ENCODE measurements at places on chromosomes 2 and 18.

DNA sequence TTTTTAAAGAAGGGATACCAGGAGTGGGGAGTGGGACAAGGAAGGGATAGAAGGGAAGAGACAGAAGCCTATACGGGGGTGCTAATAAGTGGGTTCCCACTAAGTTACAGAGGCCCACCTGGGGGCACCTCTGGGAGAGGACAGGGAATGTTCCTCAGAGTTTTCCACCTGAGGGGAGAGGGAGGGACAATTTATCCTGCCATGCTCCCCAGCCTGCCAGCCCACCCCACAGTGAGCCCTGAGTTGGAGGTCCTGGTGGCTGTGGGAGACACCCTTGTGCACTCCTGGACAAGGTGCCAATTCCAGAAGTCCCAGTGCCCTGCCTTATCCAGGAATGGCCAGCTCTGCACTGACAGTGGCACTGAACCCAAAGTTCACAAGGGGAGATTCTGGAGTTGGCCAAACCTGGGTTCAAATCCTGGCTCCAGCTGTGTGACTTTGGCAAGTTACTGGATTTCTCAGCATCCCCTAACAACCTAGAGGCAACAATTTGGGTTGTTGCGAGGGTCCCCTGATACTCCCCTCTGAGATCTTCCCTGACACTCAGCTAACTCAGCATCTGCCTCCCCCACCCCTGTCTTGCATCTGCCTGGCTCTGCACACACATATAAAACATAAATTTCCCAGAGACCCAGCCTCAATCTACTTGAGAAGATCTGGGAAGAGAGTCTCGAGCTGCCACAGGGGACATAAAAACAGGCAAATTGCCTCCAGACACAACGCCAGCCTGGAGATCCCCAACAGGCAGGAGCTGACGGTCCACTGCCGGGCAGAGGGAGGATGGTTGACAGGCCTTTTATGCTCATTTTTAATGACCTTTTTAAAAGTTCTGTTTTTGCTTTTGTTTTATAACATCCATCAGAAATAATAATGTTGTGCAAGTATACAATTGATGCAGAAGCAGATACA lies 98.7 kb upstream of the ST3GAL5 start:
- DNase-seq: no peak

- no peak for DNase-seq
Observed at GRCh38 chr2:105437708-105438103, 38.9 kb upstream of the FHL2 start.

DNA sequence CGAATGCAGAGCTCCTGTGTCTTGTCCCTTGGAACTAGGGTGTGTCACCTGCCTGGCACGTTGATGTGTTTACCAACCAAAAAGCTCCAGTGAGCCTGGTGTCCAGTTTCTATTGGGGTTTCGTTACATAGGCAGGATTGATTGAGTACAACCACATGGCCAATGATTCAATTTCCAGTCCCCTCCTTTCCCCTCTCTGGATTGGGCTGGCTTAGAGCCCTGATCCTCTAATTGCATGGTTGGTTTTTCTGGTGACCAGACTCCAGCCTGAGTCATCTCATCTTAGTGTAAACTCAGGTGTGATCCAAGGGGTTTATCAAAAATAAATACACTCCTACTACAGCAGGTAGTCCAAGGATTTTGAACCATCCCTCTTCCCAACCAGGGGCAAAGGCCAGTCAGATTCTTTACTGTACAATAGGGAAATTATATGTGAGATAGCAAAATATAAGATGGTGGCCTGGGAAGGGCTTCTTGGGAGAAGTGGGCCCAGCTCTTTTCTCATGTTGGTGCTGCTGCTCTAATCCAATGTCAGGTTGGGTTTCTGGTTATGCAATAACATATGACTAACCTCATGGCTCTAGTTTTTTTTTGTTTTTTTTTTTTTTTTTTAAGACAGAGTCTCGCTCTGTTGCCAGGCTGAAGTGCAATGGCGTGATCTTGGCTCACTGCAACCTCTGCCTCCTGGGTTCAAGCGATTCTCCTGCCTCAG lies 64.7 kb upstream of the MGAT5 start:
- no peak for DNase-seq

GRCh38 chr2:36438449-36438977 lies 82.9 kb downstream of the CRIM1 start:
- no peak for DNase-seq

GRCh38 chr2:111665551-111666116 lies 218.4 kb downstream of the ANAPC1 start:
- DNase-seq: no peak

DNA sequence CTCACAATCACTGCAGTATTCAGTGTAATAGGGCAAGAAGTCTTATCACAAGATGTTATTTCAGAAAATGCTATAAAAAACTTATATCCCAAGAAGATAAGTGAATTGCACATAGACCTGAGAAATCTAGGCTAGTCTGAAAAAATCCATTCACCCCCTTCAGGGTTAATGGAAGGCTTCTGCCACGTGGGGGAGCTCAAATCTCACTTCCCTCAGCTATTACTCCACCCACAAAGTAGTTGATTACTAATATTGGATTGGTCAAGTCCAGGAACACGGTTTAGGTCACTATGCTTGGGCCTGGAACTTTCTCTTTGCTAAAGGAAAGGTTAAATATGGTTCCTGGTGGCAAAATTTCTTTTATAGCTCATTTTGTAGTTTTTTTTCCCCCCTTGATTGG lies 51.2 kb upstream of the ADAM23 start:
- no peak for DNase-seq

GRCh38 chr2:189521699-189522434 lies 58.7 kb downstream of the SLC40A1 start:
- no peak for DNase-seq

DNA sequence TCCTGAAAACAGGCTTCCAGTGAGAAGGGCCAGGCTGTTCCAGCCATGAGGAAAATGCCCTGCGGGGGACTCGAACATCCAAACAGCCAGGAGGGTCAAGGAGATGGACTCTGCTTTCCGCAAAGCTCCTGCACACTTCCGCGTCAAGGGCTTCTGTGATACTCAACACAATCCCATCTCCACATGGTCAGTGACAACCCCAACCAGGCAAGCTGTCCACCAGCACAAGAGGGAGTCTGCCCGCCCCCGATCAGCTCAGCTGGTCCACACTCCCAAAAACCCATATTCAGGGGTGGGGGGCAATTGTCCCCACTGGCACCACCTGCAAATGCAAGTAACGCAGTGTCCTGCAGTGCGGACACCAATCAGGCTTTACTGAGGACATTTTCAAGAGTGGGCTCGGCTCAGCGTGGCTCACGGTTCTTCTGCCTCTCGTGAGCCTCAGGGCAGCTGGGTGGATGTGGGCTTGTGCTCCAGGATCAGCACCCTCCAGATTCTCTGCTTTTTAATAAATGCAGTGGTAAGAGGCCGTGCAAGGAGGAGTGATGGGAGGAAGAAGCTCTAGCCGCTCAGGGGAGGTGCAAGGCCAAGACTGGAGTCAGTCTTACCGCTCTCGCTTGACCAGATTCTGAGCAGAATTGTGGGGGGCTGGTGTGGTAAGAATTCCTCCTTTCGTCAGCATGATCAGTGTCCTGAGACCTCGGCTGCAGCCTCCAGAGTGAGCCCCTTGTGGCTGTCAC lies 19.5 kb upstream of the CIDEA start:
- DNase-seq: no peak

DNA sequence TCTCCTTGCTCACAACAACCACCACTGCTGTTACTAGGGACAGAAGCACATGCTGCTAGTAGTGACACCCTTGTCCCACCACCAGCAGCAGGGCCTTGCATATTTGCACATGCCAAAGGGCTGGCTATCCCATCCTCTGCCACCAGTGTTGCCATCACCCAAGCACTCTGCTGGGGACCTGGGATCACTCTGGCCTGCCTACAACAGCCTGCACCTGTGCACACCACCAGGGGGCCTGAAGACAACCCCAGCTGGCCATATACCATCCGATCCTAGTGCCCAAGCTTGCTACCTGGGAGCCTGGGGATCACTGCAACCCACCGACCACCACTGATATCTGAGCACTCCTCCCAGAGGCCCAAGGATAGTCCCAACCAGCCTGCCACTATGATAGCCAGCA lies 99.9 kb upstream of the FANCL start:
- DNase-seq: no peak

DNA sequence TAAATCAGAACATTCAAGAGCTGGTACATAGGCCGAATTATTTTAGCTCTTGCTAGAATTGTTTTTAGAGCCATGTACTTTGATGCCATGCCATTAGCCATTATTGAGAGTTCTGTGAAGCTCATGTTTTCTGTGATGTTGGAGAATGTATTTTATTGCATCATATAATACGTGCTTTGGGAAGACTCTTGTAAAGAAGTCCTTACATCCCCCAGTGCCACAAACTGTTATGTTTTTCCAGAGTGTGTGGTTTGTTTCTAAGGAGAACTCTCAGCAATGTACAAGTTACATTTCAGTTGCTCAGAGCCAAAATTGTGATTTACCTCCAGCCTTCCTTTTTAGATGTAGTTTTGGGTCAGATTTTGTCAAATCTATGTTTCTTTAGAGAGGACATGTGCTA lies 148.6 kb downstream of the HAUS1 start:
- DNase-seq: no peak

GRCh38 chr18:43012951-43013350 lies 102.5 kb downstream of the RIT2 start:
- DNase-seq: no peak

DNA sequence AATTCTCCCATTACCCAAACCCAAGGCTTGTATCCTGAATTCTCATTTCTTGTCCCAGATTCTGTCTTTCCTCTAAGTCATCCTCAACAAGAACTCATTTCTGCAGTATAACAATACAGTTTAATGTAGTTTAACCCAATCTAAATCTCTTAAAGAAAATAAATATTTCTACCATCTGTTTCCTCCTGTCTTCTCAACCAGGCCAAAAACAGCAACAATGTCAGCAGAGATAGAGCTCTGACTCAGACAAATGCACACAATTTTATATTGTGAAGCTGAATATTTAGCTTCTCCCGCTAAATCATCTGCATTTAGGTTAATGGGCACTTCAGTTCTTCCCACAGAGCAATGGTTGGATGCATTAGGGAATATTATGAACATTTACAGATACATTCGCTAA lies 35.7 kb upstream of the KYNU start:
- no peak for DNase-seq

DNA sequence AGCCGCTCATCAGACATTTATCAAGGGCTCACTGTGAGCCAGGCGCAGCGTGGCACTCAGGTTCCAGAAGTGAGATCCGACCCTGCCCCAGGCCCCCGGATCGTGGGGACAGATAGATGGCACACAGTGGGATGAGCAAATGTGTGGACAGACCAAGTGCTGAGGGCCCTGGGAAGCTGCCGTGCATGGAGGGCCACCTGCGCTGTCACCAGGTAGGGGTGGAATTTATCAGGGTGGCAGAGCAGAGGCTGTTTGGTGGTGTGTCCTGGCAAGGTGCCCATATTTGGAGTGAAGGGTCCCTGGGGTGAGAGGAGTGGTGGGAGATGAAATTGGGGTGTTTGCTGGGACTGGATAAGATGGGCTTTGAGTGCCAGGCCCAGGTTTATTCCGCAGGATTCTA lies 92.8 kb upstream of the HS6ST1 start:
- no peak for DNase-seq

- DNase-seq: no peak
Observed at GRCh38 chr2:65437392-65438135, 5.2 kb upstream of the SPRED2 start.

DNA sequence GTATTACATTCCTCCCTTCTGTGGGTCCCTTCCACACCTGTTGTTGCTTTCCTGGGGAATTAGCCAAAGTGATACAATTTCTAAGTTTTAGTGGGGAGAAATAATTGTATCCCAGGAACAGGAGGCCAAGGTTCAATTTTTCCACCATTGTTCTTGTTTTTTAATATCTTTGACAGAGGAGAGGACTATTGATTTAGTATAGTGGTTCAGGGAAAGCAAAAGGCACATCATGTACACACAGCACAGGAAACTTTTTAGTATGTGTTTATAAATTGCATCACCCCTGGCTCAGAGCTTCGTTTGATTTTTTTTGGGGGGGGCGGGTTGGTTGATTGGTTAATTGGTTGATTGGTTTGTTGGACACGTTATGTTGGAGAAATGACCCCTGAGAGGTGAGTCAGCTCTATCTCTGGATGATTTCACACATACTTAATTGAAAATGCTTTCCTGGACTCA lies 431.6 kb downstream of the PID1 start:
- DNase-seq: no peak

DNA sequence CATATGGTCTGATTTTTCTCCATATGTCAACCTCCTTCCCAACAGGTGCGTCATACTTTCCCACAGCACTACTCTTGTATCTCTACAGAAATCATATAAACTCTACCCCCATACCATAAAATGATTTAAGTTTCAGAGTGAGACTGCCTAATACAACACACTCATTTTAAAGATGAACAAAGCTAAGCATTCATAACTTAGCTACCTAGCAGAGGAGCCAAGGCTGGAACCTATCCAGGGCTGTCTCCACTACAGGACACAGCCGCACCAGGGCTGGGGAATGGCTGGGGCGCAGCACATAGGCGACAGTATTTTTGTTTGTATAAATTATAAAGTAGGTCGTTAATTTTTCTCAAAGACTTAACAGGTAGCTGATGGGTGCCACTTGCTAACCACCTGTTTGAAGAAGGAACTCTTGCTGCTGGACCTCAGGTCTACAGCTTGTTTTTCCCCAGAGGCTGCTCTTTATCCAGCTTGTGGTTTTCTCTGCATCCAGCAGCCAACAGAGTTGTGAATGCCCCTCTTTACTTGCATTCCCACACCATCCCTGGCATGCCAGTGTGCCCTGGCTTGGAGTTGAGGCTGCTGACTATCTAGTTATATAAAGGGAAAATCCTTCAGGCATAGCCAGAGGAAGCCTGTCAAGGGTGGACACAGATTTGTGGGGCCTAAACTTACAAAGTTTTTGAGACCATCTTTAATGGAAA lies 62.0 kb downstream of the HNRNPLL start:
- no peak for DNase-seq

DNA sequence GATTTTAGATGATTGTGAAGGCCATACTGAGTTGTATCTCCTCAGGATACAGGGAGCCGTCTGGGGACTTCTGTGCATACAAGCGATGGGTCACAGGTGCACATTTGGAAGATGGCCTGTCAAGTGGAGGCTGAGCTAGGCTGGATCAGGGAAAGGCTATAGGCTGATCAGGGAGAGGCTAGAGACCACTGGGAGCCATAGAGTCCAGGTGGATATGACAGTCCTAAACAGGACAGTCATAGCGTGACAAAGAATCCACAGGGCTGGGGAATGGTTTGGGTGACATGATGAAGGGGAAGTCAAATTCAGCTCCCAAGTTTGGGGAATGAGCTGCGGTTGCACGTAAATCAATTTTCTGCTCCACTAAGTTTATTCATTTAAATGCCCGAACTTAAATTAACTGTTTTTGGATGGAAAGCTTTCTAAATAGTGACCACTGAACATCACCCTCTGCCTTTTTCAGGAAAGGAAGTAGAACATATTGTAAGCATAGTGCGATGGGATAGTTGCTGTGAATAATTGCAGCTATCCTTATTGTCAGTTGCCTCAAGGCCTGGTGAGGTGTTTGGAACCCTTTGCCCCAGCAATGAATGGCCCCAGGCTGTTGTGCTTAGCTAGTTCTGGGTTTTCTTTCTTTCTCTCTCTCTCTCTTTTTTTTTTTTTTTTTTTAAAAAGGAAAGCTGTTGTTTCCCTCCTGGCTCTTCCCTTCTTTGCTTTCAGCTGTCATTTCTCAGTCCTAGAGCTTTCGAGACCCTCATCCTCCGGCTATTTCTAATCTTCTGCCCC lies 50.5 kb downstream of the KLHL29 start:
- DNase-seq: no peak

GRCh38 chr2:157394928-157395327 lies 49.0 kb downstream of the CYTIP start:
- DNase-seq: no peak

- DNase-seq: no peak
Observed at GRCh38 chr18:36672437-36673344, 156.1 kb downstream of the TPGS2 start.

GRCh38 chr2:9774266-9774665 lies 69.0 kb upstream of the TAF1B start:
- DNase-seq: no peak
